ENCODE measurements at places on chromosomes 7 and 10.

- DNase-seq: no peak
Measured at GRCh38 chr7:141231018-141231792, 157.3 kb downstream of the TMEM178B start.

GRCh38 chr7:55563596-55564325 lies 8.5 kb downstream of the VOPP1 start:
- no peak for DNase-seq

GRCh38 chr7:122901250-122901649 lies 15.0 kb upstream of the CADPS2 start:
- DNase-seq: no peak

DNA sequence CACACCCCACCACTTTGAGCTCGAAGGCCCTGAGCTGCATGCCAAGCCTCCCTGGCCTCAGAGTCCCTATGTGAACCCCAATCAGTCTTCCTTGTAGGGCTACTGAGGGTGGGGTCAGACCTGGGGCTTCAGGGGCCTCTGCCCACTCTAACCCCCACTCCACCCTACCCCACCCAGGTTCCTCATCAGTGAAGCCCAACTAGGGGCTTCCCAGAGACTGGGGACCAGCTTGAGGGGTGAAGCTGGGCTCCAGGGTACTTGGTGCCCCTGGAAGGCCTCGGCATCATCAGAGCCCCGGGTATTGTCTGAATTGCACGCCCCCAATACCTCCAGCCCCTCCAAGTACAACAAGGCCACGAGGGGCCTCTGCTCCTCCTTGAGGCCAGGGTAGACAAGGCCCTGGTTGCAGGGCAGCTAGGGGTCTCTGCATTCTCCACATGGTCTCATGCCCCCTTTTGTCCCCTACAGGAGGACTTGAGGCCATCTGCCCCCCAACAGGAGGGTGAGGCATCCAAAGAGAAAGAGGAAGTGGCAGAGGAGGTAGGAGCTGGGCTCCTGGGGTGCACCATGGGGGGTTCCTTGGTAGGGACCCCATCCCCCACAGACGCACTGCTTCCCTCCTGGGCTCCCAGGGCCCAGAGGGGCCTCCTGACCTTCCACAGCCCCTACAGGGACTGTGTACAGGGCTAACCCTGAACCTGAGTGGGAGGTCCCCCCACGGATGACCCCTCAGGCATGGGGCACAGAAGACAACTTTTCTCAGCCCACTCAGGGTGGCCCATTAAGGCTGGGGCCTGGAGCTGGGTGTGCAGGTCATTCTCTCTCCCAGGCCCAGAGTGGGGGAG lies 4.0 kb downstream of the SNCG start:
- DNase-seq: no peak

GRCh38 chr10:7763929-7764328 lies 23.9 kb downstream of the KIN start:
- no peak for DNase-seq

DNA sequence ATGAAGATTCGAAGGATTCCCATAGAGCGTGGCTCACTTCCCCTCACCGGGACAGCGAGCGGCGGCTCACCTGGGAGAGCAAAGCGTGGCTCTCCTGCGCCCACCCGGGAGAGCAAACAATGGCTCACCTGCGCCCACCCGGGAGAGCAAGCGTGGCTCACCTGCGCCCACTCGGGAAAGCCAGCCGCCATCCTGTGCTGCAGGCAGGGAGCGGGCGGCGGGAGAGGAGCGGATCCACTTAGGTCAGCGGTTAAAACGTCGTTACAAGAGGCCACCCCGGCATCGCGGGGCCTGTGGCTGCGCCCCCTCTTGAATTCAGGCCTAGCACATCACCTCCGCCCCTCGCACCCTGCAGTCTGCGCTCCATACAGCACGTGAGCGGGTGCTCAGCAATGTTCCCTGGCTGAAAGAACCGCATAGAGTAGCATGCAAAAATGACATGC lies 461 bp upstream of the FIGNL1 start:
- peak; percentile 4 for DNase-seq

DNA sequence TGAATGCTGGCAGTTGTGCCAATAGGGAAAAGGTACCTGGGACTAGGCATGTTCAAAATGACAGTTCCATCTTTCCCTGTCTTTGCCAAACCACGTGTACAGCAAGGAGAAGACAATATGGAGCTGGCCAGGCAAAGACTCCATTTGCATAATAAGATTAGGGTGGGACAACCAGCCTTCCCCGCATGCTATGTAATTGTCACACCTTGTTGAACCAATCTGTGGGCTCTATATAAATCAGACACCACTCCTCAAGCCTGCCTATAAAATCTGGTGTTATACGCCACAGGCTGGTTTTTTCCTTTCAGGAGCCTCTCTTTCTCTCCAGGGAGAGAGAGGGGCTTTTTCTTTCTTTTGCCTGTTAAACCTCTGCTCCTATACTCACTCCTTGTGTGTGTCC lies 11.0 kb upstream of the NUB1 start:
- DNase-seq: no peak

DNA sequence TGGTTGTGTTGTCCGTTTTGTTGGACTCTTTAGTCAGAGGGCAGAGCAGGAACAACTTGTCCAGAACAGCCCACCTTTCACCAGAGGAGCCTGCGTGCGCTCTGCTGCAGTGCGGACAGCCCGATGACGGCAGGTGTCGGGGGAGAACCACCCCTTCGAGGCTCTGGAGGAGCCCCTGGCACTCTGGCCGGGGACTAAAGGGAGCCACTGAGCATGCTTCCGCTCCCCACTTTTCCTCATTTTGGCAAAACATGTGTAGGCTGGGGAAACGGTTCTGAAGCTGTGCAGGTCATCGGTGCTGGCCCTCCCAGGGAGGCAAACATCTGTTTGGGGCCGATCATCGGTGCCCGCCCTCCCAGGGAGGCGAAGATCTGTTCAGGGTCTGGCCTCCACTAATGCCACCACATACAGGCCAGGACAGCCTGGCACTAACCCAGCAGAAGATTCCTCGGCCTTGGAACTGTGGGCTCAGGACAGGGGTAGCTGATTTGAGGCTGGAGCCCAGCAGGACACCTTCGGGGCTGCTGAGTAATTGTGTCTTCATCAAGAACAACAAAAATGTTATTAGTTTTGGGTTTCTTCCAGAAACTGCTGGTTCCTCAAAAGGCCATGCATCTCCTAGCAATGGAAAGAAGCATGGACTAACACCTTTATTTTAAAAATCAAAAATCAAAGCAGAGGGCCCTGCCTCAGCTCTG lies 124.4 kb upstream of the TCERG1L start:
- no peak for DNase-seq

DNA sequence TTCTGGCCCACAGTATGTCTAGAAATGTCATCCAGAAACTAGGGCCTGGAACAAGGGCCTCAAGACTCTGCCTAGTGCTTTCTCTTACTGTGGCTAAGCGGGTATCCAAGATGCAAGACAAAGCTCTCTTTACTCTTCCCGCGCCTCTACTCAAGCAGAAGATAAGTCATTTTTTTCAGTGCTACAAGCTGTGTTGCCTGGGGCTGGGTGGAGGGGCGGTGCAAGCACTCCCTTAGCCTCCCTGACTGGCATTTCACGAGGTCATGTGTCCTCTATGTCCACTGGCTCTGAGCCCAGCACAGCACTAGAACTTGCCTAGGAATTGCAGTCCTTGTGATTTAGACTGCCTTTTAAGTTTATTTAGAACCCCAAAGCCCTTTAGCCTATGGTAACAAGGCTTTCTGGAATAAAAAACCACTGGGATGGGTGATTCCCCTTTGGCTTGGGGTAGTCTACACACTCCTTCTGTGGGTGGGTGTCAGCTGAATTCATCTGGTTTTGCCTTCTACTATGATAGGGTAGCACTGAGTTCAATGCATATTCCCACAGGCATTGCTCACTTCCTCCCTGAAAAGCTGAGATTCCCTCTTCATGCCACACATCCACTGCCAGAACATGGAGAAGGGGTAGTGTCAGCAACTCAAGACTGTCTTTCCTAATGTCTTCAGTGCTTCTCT lies 371.8 kb upstream of the KCND2 start:
- no peak for DNase-seq

GRCh38 chr10:66006411-66006810 lies 919.4 kb upstream of the LRRTM3 start:
- DNase-seq: no peak

GRCh38 chr10:12699258-12699700 lies 302.2 kb downstream of the CCDC3 start:
- no peak for DNase-seq

DNA sequence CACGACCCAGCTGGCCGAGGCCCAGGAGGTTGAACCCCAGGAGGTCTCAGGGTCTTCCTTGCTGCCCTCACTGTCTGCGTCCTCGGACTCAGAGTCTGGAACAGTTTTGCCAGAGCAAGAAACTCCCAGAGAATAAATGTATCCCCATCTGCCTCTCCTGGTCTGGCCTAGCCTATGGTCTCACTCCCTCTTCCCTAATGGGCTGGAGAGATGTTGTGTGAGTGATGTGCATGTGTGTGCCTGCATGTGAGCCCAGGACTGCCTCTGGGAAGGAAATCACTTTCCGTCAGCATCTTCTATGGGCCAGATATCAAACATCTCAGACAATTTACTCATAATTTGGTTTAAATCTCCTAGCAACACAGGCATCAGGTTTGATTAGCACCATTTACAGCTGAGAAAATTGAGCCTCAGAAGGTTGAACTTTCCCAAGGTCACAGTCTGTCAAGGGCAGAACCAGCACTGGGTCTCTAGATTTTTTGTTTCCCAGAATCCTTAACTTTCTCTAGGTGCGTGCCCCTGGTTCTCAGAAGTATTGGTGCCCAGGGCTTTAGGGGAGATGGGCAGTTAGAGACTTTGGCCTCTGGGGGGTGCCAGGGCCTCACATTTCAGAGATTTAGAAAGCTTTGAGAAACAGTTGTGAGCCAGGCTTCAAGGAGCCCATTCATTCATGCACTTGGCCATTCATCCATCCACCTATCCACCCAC lies 4.9 kb downstream of the TMEM270 start:
- DNase-seq: no peak

DNA sequence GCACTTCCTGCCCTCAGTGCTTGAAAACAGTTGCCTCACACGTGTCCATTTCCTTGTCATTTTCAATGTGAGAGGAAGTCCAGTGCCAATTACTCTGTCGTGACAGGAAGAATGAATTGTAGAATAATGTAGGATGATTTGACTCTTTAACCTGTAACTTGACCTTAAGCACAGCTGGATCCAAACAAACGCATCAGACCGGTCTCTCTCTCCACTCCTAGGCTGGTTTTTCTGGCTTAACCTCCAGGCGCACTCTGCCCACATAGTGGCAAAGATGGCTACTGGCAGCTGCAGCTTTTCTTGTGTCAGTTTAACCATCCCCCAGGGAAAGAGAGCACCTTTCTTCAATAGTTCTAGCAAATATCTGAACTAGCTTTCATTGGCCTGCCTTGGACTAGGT lies 29.4 kb upstream of the PNLIPRP3 start:
- no peak for DNase-seq

- DNase-seq: no peak
Measured at GRCh38 chr7:97275475-97275874, 158.0 kb downstream of the SDHAF3 start.

GRCh38 chr10:120835603-120836002 lies 15.6 kb upstream of the WDR11 start:
- no peak for DNase-seq

- DNase-seq: no peak
Measured at GRCh38 chr7:84336766-84337165, 142.2 kb upstream of the SEMA3A start.

- DNase-seq: no peak
Measured at GRCh38 chr10:21208666-21209316, 311.7 kb upstream of the NEBL start.

DNA sequence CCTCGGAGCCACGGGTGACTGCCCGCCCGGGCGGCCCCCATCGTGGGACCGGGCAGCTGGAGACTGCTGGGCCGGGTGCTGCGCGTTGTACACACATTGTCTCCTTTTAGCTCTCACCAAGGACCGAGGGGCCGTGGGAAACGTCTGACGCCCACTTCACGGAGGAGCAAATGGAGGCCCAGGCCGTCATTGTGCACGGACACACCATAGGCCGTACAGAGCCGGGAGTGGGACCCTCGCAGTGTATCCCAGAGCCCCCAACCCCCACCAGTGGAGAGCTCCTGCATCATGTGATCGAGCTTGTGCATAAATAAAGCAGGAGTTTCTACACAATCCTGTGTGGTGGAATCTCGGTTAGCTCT lies 722 bp downstream of the DENND10 start:
- DNase-seq: no peak

GRCh38 chr10:132927824-132928223 lies 14.5 kb downstream of the CFAP46 start:
- DNase-seq: no peak

GRCh38 chr10:71998119-71998839 lies 34.1 kb downstream of the CHST3 start:
- DNase-seq: no peak

- DNase-seq: no peak
Measured at GRCh38 chr7:55524558-55525310, 47.6 kb downstream of the VOPP1 start.

DNA sequence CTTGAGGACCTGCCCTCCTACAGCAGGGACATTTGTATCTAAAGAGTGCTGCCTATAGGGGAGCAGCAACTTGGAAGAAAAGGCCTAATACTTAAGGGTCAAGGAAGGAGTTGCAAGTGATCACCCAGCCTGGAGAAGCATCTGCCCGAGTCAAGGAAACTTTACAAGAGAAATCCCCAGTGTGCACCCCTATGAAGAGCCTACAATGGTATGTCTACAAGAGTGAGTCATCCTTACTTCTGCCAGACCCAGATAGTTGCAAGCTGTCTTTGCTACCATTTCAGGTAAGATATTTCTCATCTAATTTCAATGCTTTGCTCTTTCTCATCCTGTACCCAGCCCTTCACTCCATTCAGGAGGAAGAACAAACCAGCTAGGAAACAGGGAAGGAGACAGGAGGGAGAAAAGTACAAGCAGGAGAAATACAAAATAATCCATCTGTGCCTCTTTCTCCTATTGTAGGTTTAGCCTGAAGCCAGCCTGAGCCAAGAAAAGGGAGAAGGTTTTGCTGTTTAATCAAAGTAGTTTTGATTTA lies 34.4 kb upstream of the AGR3 start:
- no peak for DNase-seq

DNA sequence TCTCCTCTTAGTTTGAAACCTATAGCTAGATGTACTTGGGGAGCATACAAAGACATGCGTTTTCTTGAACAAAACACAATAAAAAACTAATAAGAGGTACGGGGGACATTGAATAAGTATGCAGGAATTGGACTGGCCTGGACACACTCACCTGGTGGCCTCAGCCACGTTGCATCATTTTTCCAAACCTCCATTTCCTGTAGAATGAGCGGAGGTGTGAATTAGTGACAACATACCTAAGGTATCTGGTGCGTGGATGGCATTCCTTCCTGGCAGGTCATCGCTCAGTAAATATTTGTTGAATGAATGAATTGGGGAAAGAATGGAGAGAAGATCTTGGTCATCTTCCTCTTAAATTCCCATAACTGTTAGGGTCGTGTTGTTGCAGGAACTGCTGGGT lies 103.2 kb upstream of the CTBP2 start:
- no peak for DNase-seq

- DNase-seq: no peak
Measured at GRCh38 chr10:117944676-117945447, 101.9 kb downstream of the RAB11FIP2 start.

DNA sequence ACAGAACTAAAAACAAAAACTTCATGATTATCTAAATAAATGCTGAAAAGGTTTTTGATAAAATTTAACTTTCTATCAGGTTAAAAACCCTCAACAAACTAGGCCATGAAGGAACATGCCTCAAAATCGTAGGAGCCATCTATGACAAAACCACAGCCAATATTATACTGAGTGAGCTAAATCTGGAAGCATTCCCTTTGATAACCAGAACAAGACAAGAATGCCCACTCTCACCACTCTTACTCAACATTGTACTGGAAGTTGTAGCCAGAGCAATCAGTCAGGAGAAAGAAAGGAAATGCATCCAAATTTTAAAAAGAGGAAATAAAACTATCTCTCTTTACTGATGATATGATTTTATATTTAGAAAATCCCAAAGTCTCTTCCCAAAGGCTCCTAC lies 228.7 kb downstream of the CHRM2 start:
- no peak for DNase-seq
